ENCODE measurements at places on chromosomes 2 and 18.

GRCh38 chr18:12841070-12841469, 43.0 kb downstream of the PTPN2 start:
- no peak for DNase-seq

DNA sequence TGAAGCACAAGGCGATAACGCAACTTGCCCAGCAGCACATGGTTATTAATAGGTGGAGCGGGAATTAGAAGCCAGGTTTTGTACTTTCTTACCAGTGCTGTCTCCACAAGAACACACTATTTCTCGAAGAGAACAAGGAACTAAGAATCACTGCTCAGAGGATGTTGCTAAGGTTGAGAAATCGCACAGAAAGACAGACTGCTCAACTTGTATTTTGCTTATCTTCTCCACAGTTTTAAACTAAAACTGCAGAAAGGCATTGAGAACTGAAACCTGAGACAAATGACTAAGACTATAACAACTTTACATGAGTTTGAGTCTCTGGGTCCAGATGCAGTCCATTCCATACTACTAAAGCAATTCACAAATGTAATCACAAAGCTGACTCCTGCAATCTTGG, 6.2 kb downstream of the PRKD3 start:
- DNase-seq, result no peak

DNA sequence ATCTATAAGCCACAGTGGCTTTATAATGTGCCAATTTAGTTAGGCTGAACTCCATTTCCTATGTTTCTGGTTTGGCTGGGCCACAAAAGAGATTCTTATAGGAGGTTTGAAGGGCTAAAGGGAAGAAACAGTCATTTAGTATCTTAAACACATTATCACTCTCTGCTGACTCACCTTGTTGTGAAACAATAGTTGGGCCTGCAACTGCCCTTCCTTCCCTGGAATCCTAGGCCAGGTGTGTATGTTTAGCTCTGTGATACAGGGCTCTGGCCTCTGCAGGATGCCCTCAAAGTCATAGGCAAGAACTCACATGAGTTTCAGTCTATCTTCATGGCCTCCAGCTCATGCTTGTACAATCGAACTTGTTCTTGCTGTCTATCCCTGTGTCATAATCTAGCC, 400.0 kb upstream of the CELF4 start:
- DNase-seq, result no peak

DNA sequence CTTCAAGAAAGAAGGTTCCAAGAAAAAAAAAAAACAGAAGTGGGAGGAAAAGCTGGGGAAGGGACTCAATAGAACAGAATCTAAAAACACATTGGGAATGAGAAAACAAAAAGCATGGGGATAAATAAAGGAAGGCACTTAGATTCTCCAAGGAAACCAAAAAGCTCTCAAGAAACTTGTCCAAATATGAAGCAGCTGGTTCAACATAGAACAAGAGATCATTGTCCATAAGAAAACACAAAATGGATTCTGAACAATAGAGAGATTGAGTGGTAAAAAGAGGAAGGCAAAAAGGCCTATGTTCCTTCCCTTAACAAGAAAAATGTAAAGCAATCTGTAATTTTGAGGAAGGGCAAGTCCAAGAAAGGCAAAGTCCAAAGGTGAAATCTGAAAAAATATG, 32.9 kb upstream of the ALK start:
- no peak for DNase-seq

GRCh38 chr2:157441072-157441454, 2.8 kb downstream of the CYTIP start:
- DNase-seq, result no peak

DNA sequence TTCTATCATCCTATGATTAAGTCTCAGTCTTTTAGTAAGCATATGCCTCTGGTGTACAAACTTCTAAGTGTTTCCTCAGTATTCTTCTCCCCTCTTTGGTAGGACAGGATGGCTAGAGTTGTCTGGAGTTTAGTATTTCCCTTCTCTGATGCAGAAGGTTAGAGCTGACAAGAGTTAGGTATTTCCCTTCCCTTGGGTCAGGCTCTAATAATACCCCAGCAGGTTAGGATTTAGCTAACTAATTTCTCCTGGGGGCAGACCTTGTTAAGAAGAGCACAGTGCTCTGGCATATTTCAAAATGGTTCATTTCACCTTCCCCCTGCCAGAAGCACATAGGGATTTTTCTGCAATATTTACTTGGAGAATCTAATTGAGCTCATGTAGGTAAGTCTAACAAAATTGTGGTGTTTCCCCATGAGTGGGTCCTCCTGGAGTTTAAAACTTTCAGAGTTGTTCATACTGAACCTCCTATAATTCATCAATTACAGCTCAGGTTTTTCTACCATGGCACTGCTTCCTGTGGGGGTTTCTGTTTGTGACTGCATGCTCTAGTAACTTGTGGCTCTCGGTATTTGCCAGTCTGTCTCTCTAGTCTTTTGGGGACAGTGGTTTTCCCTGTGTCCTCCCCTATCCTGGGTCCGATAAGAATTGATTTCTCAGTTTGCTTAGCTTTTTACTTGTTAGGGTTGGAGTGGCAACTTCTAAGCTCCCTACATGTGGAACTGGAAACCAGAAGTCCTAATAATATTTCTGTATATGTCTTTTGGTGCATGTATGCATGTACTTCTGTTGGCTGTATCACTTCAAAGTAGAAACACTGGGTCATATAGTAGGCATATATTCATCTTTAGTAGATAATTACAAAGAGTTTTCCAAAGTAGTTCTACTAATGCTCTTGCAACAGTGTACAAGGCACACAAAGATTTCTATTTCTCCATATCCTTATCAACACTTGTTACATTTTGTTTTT, 77.7 kb downstream of the GDF7 start:
- no peak for DNase-seq

GRCh38 chr2:195563857-195564512, 93.0 kb upstream of the SLC39A10 start:
- no peak for DNase-seq

DNA sequence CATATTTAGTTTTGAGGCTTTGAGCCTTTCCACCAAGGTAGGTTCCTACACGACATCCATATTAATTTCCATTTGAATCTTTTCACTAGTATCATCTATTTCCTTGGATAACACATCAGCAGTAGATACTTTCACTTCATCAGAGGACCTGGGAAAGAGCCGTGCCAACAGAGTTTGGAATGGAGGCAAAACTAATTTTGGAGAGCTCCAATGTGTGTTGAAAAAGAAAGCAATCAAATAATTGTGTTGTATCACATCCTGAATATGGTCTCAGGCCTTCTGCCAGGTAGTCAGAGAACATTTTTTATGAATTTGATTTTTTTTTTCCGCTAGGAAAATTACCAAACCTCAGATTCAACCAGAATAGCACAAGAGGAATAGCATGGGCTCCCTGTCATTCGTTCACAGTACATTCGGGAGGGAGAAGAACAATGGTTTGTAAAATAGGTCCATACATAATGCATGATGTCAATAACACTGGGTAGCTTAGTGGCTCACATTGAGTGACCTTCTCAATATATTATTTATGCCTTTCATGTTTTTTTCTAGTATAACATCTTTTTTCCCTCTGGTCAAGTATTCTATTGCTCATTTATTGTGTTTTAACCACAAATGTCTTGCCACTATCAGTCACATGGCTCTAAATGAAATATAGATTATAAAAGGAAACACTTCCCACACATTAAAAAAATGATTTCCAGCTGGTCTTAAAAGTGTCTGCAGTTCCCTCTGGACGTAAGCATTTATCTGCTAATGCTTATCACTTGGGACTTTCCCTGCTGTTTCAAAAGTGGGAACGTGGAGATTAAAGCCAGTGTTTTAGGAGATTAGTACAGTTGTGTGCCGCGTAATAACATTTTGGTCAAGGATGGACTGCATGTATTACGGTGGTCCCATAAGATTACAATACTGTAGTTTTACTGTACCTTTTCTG, 68.6 kb upstream of the RAPH1 start:
- DNase-seq, result no peak
